ENCODE measurements at places on chromosomes 6 and 20.

- no peak for DNase-seq
These were observed 140.3 kb downstream of the TBX18 start for GRCh38 chr6:84623956-84624680.

DNA sequence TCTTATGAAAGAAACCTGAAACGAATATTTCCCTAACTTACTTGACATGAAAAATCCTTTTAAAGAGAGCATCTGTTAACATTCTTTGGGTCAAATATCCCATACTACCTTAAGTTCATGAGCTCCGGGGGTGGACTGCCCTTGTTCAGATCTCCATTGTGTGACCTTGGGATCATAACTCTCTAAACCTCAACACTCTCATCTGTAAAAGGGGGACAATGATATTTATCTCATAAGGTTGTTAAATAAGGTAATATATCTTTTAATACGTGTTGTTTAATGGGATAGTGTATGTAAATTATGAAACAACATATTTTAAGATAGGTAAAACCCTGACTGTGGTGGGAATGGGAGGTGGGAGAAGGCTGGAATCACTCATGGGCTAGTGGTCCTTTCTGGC, 326.3 kb downstream of the FARS2 start:
- DNase-seq = no peak

- no peak for DNase-seq
These were observed 56.5 kb downstream of the OR2J2 start for GRCh38 chr6:29227235-29227634.

- peak; percentile 45 for DNase-seq
These were observed 298.6 kb downstream of the SYNE1 start for GRCh38 chr6:152338335-152339125.

- DNase-seq = no peak
These were observed 181.1 kb downstream of the REV3L start for GRCh38 chr6:111301946-111302345.

DNA sequence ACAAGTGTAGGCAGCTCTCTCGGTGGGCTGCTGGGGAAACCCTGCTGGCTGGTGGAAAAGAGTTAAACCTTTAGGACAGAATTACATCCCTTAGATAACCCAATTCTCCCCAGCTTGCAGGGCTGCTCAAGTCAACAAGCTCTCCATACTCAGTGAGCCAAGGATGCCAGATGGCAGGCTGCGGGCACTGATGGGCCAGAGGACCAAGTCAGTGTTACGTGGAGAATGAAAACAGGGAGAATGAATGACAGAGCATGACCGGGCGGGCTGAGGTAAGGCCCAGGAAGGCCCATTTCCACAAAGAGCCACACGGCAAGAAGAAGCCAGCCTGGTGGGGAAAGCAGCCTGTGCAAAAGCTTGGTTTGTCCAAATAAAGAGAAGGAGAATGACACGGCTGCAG, 58.7 kb upstream of the CD93 start:
- DNase-seq = no peak

DNA sequence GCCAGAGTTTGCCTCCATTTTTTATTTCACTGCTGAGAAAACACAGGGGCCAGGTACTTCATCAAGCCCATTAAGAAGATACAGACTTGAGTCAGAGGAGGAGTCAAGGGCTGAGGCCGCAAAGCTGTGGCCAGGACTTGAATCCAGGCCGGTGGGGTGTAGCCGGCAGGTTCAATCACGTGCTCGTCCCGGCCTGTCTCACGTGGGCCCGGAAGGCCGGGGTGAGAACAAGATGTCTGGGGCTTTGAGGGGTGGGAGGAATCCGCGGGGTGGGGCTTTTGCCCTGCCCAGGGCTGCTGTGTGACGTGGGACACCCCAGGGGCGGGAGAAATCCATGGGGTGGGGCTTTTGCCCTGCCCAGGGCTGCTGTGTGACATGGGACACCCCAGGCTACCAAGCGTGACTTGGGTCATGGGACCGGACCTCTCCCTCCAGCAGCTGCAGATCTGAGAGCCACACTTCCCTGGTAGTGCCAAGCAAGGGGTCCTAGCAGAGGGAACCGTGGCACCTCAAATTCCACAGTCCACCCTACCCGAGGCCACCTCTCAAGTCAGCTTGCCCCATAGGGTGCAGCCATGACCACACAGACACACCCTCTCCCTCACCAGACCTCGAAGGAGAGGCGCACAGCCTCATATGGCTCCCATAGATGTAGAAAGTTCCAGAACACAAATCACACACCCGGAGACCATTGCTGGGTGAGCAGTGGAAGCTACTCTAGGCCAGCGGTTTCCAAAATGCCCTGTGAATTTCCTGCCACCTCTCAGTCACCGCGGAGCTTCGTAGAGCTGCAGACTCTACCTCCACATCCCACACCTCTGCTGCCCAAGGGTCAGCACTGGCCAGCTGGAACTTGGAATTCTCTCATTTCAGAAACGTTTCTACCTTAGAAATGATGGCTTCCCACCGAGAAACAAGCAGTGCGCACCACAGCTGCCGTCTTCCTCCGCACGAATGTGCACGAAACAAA, 156.1 kb downstream of the DLL1 start:
- no peak for DNase-seq

- DNase-seq = no peak
These were observed 373.5 kb upstream of the BTBD3 start for GRCh38 chr20:11544029-11544678.

- no peak for DNase-seq
These were observed 53.6 kb upstream of the BHLHE23 start for GRCh38 chr20:63060057-63060991.
